Psoas muscle (tissue), 8 donors: ENCODE measurements at places on chromosomes 13 and 19. TPM values are rescaled to one million over a fixed set of nuclear protein-coding genes. Genes with fewer than 3 reads are reported as not detected.

LILRA2 gene
- total RNA-seq: 1.3 TPM

CRX gene
- not detected for total RNA-seq

NCAN gene
- total RNA-seq: not detected

NLRP7 gene
- total RNA-seq: not detected

PLIN4 gene
- 219 TPM for total RNA-seq

- no peaks in the 10 kb centered on the region for H3K4me1 ChIP-seq
- no peak for DNase-seq
Observed at GRCh38 chr19:41995959-41996797, 2.1 kb upstream of the ATP1A3 start.

- no peak overlapping the region for H3K27ac ChIP-seq
- H3K36me3 ChIP-seq: no peaks in the 10 kb centered on the region
- H3K27me3 ChIP-seq: no peaks in the 10 kb centered on the region
- no peak for DNase-seq
- H3K4me1 ChIP-seq: no peaks in the 10 kb centered on the region
- H3K4me3 ChIP-seq: no peak overlapping the region
Observed at GRCh38 chr13:26707122-26708006, 53.2 kb downstream of the GPR12 start.

DNA sequence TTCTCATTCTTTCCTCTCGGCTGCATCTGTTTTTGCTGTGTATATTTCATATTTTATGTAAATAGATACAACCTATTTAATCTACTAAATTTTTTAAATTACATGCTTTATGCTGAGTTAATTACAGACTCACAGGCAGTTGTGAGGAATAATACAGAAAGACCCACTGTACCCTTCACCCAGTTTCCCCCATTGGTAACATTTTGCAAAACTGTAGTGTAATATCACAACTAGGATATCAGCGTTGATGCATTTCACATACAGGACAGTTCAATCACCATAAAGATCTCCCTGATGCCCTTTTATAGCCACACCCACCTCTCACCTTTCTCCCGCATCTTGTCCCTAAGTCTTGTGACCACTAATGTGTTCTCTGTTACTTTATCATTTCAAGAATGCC lies 43.5 kb downstream of the GSX1 start:
- H3K4me1 ChIP-seq: no peaks in the 10 kb centered on the region
- no peak for DNase-seq
- no peak overlapping the region for H3K4me3 ChIP-seq
- no peaks in the 10 kb centered on the region for H3K36me3 ChIP-seq
- no peak overlapping the region for H3K27ac ChIP-seq
